Osteoblast (primary cell): ENCODE measurements at places on chromosomes 11 and 22. TPM values are rescaled to one million over a fixed set of nuclear protein-coding genes. Genes with fewer than 3 reads are reported as not detected.
A peak's percentile ranks its signal among the peaks of the same experiment; 100 is the strongest.

DNA sequence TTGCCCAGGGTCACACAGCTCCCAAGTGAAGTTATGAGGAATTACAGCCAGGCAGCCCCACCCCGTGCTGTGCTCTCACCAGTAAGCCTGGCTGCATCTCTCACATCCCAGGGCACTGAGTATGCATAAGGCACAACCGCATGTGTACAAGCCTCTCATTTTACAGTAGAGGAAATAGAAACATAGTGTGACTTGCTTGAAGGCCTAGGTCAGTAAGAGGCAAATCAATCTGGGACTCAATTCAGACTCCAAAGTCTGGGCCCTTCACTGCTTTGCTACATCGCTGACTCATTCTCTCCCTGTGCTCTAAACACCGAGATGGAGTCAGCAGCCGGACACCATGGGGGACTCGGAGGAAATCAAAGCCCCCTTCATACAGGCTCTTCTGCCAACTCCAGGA, 7.9 kb downstream of the ABTB2 start:
- no peak for DNase-seq

GRCh38 chr22:41517172-41518047, 26.9 kb downstream of the POLR3H start:
- DNase-seq: peak; percentile 95

GRCh38 chr22:21677606-21678443, 12.0 kb downstream of the PPIL2 start:
- no peak for DNase-seq

GRCh38 chr11:13045734-13046133, 36.6 kb downstream of the RASSF10 start:
- DNase-seq: no peak

- no peak for DNase-seq
These were observed 68.9 kb downstream of the PRCP start for GRCh38 chr11:82831364-82831763.

GRCh38 chr11:45852018-45852711, 4.9 kb downstream of the CRY2 start:
- no peak for DNase-seq

DNA sequence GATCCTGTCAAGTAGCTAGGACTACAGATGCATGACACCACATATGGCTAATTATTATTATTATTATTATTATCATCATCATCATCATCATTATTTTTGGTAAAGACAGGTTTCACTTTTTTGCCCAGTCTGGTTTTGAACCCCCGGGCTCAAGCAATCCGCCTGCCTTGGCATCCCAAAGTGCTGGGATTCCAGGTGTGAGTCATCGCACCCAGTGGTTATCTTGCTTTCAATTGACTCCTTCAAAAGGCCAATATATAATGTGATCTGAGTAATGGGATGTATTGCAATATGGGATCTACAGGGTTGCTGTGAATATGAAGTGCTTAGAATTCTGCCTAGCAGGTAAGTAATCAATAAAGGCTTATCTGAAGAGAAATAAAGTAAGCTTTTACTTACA, 221.2 kb downstream of the SBF2 start:
- no peak for DNase-seq

DNA sequence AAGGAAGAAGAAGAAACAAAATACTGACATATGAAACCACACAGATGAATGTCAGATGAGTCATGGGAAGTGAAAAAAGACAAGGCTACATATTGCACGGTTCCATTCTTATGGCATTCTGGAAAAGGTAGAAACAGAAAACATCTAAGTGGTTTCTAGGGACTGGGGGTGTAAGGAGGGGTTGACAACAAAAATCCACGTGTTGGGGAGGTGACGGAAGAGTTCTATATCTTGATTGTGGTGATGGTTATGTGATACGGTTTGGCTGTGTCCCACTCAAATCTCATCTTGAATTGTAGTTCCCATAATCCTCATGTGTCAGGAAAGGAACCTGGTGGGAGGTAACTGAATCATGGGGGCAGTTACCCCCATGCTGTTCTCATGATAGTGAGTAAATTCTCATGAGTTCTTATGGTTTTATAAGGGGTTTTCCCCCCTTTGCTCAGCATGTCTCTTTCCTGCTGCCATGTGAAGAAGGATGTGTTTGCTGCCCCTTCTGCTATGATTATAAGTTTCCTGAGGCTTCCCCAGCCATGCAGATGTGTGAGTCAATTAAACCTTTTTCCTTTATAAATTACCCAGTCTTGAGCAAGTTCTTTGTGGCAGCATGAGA, 6.4 kb upstream of the ARFGAP3 start:
- peak; percentile 93 for DNase-seq

Gene CD6
- total RNA-seq: not detected in 2 replicates

Gene SLC7A4
- total RNA-seq: under 0.01 and 0.36 TPM in 2 replicates

Gene CRYBA4
- total RNA-seq: not detected in 2 replicates
